CD4-positive, alpha-beta T cell treated with Interleukin-2 at 100 ng/mL for 4 hours (primary cell): ENCODE measurements at places on chromosomes 3 and 15.

- no peak for DNase-seq
Observed at GRCh38 chr3:63582943-63583500, 69.5 kb upstream of the SNTN start.

DNA sequence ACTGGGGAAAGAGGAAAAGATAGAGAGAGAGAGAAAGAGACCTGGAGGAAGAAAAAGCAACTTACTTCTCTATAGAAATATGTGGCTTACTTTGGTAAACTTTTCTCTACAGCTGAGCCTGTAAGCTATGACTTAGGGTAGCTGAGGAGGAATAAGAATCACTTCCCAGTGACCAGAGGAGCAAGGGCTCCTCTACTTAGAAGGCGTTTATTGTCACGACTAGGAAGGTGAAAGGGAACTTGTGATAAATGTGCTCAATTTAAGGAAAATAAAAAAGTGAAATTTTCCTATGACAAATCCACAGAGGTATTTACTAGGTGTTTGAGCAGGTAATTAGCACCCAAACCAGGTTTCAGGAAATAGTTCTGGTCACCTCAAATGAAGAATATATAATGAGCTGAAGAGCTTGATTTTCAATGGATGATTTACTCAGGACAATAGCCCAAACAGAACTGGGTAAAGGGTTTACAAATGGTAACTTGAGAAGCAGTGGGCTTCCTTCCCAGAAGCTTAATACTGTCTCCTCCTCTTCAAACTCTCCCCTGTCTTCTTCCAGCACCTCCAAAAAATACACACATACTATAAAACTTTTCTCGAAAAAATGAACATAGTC, 46.1 kb downstream of the SOX2 start:
- DNase-seq = no peak

GRCh38 chr3:52122491-52122890, 31.7 kb downstream of the POC1A start:
- no peak for DNase-seq

- DNase-seq = no peak
Observed at GRCh38 chr3:31668242-31668641, 135.5 kb downstream of the STT3B start.
